GM04503 (cell line): ENCODE measurements at places on chromosomes 1 and 21.

DNA sequence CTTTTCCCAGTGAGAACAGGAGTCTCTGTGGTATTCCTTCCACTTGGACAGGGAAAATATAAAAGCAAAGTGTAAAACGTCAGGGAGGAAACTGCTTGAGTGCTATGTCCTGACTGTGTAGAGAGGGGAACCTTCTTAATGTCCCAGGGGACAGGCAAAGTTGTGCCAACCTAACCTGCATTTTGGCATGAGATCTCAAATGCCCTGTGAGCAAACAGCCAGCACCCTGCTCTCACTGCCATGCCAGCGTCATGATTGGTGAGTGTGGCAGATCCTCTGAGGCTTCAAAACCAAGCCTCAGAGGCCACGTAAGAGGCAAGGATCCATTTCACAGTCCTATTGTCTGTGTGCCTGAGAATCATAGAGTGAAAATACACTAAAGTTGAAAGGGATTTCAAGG lies 49.7 kb upstream of the RAP1A start:
- DNase-seq: no peak

DNA sequence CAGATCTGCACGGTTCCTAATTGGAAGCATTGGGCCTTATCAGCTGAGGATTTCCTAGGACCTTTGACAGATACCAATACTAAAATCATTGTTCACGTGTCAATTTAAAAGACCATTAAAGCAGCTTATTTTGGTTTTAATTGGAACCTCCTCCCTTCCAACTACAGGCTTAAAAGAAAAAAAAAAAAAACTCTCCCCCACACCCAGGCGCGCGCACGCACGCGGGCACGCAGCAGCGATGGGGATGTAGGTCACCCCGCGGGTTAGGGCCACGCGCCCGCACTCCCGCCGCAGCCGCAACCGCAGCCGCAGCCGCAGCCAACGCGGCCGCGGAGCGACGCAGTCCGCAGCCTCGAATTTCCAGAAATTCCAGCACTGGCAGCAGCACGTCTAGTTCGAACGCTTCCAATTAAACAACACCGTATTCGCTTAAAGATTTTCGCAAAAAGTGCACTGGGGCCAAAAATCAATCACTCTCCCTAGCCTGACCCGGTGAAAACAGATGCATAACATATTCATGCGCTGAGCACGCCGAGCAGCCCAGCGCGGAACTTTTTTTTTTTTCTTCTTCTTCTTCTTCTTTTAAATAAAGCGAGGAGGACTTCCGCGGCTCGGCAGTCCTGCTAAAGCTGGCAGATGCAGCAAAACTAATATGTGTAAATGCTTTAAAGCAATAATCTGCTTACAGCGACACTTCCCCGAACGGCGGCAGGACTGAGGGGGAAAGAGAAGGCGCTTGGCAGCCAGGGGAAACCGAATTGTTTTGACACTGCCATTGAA lies 13.3 kb upstream of the BARHL2 start:
- no peak for DNase-seq

- no peak for DNase-seq
Observed at GRCh38 chr1:222610728-222611127, 7.2 kb upstream of the MIA3 start.

DNA sequence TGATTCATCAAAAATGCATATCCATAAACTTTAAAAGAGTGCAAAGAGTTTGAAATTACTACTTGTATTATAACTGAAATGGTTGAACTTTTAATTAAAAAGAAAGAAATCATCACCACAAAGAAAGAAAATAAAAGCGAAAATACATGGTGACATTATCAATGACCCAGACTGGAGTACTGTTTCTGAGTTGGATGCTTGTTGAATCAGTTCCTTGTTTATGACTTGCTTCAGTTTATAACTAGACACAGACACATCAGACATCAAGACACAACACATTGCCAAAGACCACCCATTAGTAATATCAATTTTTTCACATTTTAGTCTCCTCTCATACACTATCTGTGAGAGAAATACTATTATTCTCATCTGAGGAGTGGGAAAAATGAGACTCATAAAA lies 293.0 kb downstream of the MRPL39 start:
- DNase-seq: no peak

- DNase-seq: no peak
Observed at GRCh38 chr1:231201979-231202633, 38.9 kb upstream of the GNPAT start.

DNA sequence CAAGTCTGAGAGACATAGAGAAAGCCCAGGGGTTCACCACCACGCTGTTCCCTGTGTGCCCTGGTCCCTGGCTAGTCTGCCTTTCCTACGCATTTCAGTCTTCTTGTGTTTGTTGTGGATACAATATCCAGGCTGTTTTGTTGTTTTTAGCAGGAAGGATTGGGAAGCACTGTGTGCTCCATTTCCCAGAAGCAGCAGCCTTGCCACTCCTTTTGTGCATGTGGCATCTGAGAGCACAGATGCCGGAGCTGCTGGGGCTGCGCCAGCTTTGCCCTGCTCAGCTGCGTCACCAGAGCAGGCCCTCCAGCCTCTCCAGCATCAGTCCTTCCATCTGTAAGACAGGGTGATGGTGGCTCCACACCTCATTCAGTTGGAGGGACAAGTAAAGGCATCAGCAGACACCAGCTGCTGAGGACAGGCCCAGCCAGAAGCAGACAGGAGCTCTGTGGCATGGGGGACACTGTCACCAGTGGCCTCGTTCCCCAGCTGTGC lies 94.4 kb upstream of the COL6A1 start:
- peak; percentile 65 for DNase-seq
